A673 (cell line): ENCODE measurements at places on chromosomes 5 and 9. TPM values are rescaled to one million over a fixed set of nuclear protein-coding genes. Genes with fewer than 3 reads are reported as not detected.

STX17 gene
- total RNA-seq: 20.9 and 26.0 TPM in 2 replicates

FCN2 gene
- total RNA-seq: not detected in 2 replicates

PCDHA13 gene
- 5.8 and 6.2 TPM in 2 replicates for total RNA-seq

DNA sequence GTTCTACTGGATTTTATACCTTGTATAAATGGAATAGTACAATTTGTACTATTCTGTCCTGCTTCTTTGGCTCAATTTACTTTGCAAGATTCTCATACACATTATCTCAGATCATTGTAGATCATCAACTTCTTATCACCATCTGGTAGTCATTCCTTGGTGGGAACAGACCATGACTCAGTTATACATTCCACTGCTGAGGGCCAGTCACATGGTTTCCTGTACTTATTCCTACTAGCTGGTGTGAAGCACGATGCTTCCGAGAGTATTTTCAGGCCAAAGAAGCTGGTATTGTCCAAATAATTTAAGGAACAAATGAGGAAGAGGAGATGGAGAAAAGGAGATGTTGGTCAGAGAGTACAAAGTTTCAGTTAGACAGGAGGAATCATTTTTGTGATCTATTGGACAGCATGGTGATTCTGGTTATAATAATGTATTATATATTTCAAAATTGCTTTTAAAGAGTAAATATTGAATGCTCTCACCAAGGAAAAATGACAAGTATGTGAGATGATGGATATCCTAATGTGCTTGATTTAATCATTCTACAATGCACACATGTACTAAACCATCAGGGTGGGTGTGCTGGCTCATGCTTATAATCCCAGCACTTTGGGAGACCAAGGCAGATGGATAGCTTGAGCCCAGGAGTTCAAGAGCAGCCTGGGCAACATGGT, 124.1 kb downstream of the SYK start:
- DNase-seq: peak; percentile 15

DNA sequence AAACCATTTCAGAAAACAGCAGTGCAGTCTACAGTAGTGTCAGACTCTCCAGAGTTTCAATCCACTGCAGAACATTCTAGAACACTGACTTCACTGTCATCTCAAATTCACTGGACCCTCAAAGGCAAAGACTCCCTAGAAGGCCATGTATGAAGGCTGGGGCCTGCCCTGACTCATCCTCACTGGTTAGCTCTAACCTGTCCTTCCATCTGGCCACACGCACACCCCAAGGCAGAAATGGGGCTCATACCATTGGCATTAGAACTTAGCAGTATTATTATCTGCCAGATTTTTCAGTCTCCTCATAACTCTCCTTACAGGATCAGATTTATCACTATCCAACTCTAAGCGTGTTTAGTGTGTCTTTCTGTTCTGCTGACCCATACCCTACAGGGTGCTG, 20.4 kb downstream of the S1PR3 start:
- no peak for DNase-seq

- DNase-seq: no peak
Observed at GRCh38 chr5:170751631-170752030, 31.9 kb upstream of the GABRP start.

DNA sequence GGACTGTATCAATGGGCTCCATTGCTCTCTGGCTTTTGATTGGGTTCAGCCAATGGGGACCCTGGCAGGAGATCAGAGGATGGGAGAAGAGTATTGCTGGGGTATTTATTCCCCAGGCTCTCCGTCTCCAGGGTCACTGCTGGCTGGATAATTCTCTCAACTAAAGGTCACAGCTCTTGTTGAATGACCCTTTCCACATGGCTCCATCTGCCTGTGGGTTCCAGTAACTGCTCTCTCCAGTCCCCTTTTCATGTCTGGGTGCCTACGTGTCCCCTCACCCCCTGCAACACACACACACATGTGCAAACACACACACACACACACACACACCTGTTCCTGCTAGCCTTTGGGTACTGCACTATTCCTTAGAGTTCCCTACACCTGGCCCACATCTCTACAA, 53.9 kb upstream of the RIC1 start:
- no peak for DNase-seq

- peak; percentile 31 for DNase-seq
Observed at GRCh38 chr5:65790371-65791163, 68.6 kb downstream of the NLN start.

- DNase-seq: no peak
Observed at GRCh38 chr5:34817558-34818351, 21.2 kb upstream of the TTC23L start.

GRCh38 chr9:122040561-122041242, 52.4 kb downstream of the TTLL11 start:
- no peak for DNase-seq
